Stimulated activated CD8-positive, alpha-beta memory T cell treated with anti-CD3 and anti-CD28 coated beads, Interleukin-4, amount 100 ng/mL, for 1 hour (primary cell): ENCODE measurements at places on chromosomes 2 and 18.

DNA sequence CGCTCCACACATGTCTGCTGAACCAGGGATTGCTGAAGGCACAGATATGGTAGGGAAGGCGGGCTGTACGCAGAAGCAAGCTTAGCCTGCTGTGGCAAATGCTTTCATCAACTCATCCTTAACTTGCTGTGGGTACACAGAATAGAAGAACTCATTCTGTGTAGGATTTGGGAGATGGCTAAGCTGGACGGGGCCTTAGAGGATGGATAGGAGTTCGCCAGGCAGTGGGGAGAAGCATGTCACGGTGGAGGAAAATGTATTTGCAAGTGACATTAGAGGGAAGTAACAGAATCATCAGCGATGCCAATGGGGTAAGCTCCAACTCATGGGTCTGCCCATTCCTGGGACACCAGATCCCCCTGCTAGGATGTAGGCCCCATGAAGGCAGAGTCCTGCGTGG is 96.7 kb upstream of the SMIM21 start:
- DNase-seq: no peak

GRCh38 chr2:60529136-60529784 is 24.2 kb downstream of the BCL11A start:
- DNase-seq: no peak

DNA sequence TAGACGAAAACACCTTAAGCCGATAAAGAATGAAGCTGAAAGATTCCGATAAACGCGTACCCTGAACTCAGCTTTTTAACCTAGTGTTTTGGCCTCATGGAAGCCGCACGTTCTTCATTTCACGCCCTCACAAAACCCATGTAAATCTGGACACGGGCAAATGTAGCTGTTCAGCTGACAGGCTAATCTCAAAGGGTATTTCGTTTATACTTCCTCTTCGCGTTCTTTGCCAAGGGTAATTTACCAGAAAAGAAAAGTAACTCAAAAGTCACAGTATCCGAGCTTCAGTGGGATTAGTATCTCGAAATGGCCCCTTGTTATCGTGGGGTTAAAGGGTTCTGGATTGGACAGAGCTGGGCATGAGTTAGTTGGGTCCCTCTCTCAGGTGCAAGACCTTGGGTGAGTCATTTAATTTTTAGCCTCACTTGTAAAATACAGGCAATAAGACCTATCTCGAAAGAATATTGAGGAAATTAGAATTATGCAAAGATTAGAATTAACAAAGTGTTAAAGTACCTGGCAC is 22.0 kb upstream of the STPG4 start:
- DNase-seq: no peak

DNA sequence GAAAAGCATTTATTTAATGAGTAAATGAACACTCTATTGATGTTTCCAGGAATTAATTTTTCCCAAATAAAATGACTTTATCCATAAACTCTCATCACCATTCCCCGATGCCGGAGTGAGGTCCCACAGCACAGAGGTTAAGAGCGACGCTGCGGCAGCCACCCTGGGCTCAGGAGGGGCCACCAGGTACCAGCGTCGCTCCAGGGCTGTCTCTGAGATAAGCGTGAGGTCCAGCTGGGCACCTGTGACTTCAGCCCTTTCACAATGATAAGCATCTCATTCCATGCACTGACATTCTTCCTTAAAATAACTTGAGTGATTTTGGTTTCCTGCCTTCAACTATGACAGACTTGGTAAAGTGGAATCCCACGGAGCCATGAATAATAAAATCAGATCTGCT is 182.1 kb downstream of the TWIST2 start:
- DNase-seq: no peak

- no peak for DNase-seq
Measured at GRCh38 chr18:73947180-73947921, 200.3 kb downstream of the FBXO15 start.

DNA sequence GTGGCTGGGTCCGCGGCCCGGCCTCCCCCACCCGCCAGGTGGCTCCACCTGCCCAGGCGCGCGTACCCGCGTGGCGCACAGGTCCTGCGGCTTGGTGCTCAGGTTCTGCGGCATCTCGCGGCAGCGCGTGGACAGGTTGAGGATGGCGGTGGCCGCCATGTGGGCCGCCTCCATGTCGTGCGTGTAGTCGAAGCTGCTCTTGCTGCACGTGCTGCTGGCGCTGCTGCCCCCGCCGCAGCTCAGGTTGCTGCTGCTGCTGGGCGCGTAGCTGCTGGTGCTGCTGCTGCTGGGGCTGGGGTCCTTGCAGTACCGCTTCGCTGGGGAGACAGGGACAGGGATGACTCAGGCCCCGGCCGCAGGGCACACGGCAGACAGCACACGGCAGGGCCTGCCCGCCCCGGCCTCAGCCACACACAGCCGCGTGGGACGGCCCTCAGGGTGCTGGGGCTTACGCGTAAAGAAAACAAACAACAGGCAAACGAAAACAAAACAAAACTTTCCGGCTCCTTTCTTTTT is 147.7 kb upstream of the PXDN start:
- DNase-seq: no peak

- DNase-seq: no peak
Measured at GRCh38 chr2:155250800-155251199, 552.3 kb downstream of the KCNJ3 start.

DNA sequence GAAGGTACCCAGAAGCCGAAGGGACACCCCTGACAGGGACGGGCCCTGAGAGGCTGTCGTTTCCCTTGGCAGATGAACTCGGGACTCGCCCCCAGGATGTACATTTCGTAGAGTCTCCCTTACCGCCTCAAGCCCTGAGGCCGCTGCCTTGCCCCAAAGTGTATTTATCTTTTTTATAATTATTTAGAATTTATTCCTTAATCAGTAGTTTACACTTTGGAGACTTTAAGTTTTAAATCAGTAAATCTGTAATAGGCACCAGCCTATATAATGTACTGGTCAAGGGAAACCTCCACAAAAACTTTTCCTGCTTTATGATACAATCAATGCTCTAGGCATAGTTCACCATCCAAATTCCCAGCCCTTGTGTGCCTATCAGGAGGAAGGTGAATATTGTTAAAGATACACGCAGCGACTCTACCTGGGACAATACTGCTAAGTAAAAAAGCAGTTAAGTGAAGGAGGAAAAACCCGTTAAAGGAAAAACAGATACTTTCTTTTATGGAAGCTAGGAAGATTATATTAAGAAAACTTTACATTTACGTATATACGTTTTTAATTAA is 848 bp downstream of the VRK2 start:
- no peak for DNase-seq

GRCh38 chr2:109516445-109517117 is 97.2 kb downstream of the SEPTIN10 start:
- DNase-seq: no peak

GRCh38 chr2:102619414-102620319 is at the start of gene SLC9A2:
Gene SLC9A2, plus strand, starts transcription at chr2:102619553. Its CDS starts 296 bp downstream, at chr2:102619849.
- DNase-seq: no peak

GRCh38 chr2:159873258-159873657 is 75.2 kb upstream of the CD302 start:
- DNase-seq: no peak

GRCh38 chr2:28342081-28342967 is 50.3 kb upstream of the FOSL2 start:
- no peak for DNase-seq

- DNase-seq: no peak
Measured at GRCh38 chr18:42429196-42429595, 474.2 kb downstream of the PIK3C3 start.

- DNase-seq: no peak
Measured at GRCh38 chr2:96336104-96336775, 674 bp downstream of the NCAPH start.

DNA sequence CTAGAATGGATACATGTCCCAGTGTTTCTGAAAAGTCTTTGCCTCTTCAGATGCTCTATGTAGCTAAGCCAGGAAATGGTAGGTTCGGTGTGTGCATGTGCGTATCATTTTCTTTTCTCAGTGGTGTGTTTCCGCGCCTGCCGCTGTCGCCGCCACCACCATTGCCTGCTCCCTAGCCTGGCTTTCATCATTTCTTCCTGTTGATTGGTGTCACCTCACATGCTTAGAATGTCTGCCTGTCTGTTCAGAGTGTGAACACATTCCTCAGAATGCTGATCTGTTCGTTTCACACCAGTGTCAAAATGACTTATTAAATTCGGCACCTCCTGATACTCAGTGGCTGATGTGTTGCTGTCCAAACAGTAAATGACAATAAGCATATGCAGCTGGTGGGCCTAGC is 255.2 kb upstream of the SPRED2 start:
- no peak for DNase-seq

- DNase-seq: no peak
Measured at GRCh38 chr2:219769090-219769910, 141.9 kb downstream of the SLC4A3 start.

GRCh38 chr2:108139521-108139920 is 100.2 kb upstream of the SULT1C3 start:
- no peak for DNase-seq

GRCh38 chr2:23199115-23199918 is 185.7 kb upstream of the KLHL29 start:
- DNase-seq: no peak

- no peak for DNase-seq
Measured at GRCh38 chr2:98469862-98470544, 25.3 kb downstream of the INPP4A start.
